ENCODE measurements at places on chromosomes 7 and 10.

- DNase-seq = no peak
Measured at GRCh38 chr7:138919216-138919615, 62.0 kb downstream of the KIAA1549 start.

- DNase-seq = peak; percentile 41
Measured at GRCh38 chr7:27198138-27198841, 1.6 kb downstream of the HOXA13 start.

GRCh38 chr10:47063858-47064257, 152.6 kb downstream of the PTPN20 start:
- no peak for DNase-seq

GRCh38 chr7:70647801-70648498, 484.0 kb upstream of the GALNT17 start:
- DNase-seq = no peak

DNA sequence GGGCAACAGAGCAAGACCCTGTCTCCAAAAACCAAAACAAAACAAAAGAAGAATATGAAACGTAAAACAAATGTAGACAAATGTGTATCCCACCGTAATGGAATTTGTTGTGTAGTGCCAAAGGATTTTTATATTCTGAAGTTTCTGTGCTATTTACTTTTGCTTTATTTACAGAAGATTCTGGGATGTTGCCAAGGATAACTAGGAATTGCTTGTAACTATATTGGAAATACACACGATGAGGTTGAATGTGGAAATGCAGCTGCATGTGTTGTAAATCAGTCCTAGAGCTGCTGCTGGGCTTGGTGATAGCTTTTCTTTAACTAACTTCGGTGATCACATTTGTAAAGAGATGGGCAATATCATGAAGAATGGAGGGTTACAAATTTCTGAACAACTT, 39.5 kb downstream of the GALNT17 start:
- no peak for DNase-seq

DNA sequence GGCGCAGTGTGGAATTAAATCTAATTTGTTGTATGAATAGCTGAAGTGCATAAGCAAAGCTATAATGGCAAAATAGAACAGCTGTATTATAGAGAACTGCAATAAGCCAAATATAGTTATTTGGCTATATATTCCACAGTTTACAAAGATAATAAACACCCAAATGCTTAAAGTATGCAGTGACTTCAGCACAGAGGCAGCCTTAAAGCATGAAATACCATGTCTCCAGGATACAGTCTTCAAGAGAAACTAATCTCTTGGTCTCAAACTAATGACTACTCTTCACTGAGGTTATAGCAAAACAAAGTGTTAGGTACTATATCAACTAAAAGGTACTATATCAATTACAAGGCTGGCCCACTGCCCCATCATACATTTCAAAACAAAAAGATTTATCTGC, 48.0 kb downstream of the NT5C2 start:
- no peak for DNase-seq

GRCh38 chr10:88507404-88507803, 75.7 kb downstream of the RNLS start:
- DNase-seq = no peak

GRCh38 chr10:79028451-79029010, 40.2 kb upstream of the ZMIZ1 start:
- peak; percentile 50 for DNase-seq

DNA sequence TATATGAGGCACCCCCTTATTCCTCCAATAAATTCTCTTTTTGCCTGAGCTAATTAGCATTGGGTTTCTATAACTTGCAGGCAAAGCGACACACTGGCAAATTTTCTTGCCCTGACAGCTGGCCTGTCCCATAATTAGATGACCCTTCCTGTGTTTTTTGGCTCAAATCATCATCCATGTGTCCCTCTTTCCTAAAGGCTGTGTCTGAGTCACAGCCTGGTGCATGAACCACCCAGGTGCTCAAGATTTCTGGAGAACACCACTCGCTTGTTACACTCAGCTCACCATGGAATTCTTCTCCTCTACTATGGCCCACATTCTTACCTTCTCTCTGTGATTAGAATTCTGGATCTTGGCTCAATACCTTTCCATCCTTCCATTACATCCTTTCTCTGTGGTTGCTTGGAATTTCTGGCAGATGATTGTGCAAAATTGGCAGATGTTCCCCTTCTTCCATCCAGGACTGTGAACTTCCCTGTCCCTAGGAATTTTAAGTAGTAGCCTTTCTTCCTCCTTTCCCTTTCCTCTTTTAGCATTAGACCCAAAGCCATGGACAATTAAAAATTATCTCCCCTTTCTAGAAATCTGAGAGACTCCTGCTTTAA, 116.0 kb upstream of the ANKRD1 start:
- DNase-seq = no peak

DNA sequence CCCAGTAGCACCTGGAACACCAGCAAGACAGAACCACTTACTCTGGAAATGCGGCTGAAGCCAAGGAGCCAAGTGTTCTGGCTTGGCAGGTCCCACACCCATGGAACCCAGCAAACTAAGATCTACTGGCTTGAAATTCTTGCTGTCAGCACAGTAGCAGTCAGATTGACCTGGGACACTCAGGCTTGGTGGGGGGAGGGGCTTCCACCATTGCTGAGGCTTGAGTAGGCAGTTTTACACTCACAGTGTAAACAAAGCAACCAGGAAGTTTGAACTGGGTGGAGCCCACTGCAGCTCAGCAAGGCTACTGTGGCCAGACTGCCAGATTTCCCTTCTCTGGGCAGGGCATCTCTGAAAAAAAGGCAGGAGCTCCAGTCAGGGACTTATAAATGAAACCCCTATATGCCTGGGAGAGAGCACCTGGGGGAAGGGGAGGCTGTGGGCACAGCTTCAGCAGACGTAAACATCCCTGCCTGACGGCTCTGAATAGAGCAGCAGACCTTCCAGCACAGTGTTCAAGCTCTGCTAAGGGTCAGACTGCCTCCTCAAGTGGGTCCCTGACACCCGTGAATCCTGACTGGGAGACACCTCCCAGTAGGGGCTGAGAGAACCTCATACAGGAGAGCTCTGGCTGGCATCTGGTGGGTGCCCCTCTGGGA, 121.2 kb downstream of the MTERF1 start:
- no peak for DNase-seq

- DNase-seq = no peak
Measured at GRCh38 chr7:37247861-37248260, 200.8 kb downstream of the ELMO1 start.

- no peak for DNase-seq
Measured at GRCh38 chr7:45118292-45118691, 6.8 kb upstream of the TBRG4 start.

DNA sequence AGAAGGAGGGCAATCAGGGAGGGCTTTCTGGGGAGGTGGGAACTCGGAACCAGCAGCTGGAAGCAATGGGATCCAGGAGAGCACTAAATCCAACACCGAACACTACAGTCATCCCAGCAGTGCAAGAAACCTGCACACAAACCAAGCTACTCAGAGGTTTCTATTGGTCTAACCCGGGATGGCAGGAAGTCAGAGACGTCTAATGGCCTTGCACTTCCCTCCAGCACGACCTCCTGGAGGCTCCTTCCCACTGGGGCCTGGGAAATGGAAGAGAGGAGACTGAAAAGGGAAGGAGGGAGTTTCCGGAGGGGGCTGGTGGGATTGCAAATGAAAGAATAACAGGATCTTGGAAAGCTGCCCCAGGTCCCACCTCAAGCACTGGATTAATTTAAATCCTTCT, 56.3 kb downstream of the TEX36 start:
- DNase-seq = no peak

DNA sequence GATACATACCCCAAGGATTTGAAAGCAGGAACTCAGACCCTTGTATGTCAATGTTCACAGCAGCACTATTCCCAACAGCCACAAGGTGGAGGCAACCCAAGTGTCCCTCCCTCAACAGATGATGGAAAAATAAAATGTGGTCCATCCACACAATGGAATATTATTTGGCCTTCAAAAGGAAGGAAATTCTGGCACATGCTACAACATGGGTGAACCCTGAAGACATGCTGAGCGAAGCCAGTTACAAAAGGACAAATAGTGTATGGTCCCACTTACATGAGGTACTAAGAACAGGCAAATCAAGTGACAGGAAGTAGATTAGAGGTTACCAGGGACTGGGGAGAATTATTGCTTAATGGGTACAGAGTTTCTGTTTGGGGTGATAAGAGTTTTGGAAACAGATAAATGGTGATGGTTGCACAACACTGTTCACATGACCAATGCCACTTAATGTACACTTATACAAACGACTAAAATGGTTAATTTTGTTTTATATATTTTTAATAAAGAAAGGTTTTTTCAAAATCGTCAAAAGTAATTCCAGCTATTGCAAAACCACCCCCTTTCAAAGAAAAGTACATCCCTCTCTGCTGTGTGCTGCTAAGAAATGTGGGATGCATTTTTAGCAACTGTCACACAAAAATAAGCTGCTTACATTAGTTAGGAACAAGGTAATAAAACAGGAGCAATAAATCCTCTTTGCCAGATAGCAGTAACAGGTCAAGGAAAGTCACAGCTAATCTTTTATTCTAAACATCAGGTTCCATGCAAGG, 85.7 kb downstream of the GRB10 start:
- no peak for DNase-seq

DNA sequence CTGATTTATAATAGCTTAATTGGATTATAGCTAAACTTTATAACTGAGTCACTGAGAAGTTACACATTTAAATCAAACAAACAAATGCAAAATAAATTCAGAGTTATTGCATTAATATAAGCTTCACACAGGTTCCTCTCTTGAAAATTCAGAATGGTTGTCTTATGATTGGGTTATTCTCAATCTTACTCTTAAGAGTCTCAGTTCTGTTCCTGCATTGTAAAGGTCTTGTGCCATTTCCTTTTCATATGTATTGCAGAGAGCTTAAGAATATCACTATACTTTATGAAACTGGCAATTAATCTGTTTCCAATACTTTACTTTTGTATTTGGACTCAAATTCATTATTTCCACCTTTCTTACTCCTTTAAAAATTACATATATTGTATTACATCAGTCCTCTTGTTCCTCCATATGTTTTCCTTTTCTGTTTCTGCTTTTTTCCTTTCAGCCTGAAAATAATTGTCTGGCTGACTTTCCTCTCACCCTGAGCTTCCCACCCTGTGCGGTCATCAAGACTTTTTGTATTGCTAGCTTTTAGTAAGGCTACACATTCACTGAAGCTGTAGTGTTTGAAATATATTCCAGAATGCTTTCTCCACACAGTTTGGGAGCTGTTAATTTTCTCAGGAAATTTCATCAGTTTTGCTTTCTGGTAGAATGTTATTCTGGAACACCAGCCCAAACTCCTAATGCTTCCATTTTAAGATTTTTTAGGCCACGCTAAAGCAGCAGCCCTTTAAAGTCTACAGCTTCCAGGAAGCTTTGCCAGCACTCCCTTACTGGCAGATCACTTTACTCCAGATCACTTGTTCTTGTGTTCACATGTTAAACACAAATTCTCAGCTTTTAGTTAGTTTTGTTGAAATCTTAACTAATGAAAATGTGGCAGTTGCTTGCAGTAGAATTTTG, 139.4 kb downstream of the KCND2 start:
- DNase-seq = no peak

DNA sequence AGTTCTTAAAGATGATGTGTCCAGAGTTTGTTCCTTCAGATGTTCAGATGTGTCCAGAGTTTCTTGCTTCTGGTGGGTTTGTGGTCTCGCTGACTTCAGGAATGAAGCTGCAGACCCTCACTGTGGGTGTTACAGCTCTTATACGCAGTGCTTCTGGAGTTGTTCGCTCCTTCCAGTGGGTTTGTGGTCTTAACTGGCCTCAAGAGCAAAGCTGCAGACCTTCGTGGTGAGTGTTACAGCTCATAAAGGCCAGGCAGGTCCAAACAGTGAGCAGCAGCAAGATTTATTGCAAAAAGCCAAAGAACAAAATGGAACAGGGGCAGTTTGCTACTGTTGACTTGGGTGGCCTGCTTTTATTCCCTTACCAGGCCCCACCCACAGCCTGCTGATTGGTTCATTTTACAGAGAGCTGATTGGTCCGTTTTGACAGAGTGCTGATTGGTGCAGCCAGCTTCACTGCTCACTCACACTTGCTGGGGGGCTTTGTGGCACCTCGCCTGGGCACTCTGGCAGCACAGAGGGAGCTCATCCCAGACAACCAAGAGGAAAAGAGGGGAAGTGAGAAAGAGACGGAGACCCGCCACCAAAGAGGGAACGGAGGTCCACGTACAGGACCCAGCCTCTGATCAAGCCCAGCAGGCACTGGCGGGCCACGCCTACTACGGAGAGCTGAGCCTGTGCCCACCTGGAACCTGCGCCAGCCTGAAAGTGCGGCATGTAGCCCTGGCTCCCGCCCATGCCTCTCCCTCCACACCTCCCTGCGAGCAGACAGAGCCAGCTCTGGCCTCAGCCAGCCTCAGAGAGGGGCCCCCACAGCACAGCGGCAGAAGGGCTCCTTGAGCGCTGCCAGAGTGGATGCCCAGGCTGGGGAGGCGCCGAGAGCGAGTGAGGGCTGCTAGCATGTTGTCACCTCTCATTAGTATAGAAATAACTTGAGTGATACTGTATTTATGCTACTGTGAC, 55.8 kb upstream of the SEMA3C start:
- DNase-seq = no peak

GRCh38 chr10:132110713-132111112, 45.0 kb downstream of the JAKMIP3 start:
- peak; percentile 59 for DNase-seq
